ENCODE measurements at places on chromosomes 3 and 15. TPM values are rescaled to one million over a fixed set of nuclear protein-coding genes. Genes with fewer than 3 reads are reported as not detected.

WDR72 gene
- polyA plus RNA-seq = not detected

OR5K3 gene
- polyA plus RNA-seq = not detected

DNAH1 gene
- polyA plus RNA-seq = 1.2 TPM

LTF gene
- polyA plus RNA-seq = 0.94 TPM

GP9 gene
- polyA plus RNA-seq = 0.09 TPM

GNAT1 gene
- not detected for polyA plus RNA-seq

GRCh38 chr15:74250266-74250665 lies 14.1 kb downstream of the CCDC33 start:
- DNase-seq = no peak

GRCh38 chr3:64549869-64550268 lies 137.9 kb downstream of the ADAMTS9 start:
- DNase-seq = no peak

DNA sequence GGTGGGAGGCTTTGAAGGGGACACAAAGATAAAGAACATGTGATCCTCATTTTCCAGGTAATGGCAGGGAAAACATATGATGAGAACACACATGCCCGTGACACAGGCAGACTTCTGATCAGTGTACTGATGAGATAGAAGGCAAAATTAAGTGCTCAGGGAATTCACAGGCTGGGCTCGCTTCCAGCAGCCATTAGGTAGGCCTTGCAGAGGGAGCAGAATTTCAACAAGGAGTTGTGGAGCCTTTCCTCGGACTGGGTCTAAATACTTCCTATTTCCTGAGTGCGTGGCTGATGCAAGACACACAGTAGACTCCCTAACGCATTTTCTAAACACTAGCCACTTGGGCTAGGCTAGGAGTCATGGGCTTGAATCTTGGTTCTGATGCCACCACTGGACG lies 74.0 kb upstream of the ETV5 start:
- DNase-seq = no peak

GRCh38 chr3:188956839-188957489 lies 214.8 kb upstream of the TPRG1 start:
- no peak for DNase-seq

GRCh38 chr15:39181940-39182339 lies 398.9 kb upstream of the THBS1 start:
- DNase-seq = no peak

GRCh38 chr15:58346361-58346760 lies 85.4 kb upstream of the LIPC start:
- DNase-seq = no peak

DNA sequence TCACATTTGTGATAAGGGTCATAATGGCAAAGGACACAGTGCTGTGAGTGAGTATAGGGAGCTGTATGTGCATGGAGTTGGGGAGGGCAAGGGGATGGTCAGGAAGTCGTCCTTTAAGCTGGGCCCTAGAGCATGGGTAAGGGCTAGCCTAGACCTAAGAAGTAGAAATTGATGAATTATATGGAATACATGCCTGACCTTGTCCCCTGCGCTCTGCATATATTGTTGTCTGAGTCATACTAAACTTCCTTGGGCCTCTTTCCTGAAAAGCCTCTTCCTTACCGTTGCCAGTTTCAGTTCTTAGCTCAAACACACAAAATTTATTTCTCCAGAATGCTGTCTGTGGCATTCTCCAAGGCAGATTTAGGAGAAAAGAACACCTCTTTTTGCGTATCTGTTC lies 4.6 kb downstream of the SNRK start:
- DNase-seq = no peak

DNA sequence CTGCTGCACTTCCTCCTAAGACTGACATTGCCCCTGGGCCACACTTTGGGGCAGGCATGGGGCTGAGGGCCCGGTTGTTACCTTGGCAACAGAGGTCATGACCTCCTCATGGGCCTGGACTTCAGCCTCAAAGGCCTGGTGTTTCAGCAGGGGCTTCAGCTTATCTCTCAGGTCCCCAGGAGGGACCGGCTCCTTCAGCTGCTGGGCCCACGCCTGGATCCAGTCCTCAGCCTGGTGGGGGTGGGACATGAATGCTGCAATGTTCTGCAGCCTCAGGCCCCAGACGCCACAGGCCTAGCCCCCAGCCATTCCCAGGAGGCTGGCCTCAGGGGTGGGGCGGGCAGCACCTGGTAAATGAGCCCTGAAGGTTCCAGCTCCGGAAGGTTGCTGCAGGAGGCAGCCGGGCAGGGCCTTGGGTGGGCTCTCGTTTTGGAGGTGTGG lies 27.6 kb downstream of the SPTBN5 start:
- no peak for DNase-seq

DNA sequence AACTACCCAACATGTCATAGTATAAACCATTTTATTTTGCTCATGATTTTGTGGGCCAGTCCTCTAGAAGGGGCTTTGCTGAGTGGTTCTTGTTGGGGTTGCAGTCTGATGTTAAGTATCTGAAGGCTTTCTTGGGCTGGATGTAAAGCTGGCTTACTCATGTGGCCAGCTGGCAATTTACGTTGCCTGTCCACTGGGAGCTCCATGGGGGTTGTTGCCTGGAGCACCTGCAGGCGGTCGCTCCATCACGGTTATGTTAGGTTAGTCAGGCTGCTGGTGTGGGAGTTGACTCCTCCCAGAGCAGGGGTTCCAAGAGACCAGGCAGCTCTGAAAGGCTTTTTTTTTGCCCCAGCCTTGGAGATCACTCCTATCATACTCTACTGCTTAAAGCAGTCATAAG lies 98.1 kb downstream of the NR1D2 start:
- no peak for DNase-seq

- no peak for DNase-seq
These were observed 376.8 kb upstream of the C2CD4B start for GRCh38 chr15:62541846-62542245.

DNA sequence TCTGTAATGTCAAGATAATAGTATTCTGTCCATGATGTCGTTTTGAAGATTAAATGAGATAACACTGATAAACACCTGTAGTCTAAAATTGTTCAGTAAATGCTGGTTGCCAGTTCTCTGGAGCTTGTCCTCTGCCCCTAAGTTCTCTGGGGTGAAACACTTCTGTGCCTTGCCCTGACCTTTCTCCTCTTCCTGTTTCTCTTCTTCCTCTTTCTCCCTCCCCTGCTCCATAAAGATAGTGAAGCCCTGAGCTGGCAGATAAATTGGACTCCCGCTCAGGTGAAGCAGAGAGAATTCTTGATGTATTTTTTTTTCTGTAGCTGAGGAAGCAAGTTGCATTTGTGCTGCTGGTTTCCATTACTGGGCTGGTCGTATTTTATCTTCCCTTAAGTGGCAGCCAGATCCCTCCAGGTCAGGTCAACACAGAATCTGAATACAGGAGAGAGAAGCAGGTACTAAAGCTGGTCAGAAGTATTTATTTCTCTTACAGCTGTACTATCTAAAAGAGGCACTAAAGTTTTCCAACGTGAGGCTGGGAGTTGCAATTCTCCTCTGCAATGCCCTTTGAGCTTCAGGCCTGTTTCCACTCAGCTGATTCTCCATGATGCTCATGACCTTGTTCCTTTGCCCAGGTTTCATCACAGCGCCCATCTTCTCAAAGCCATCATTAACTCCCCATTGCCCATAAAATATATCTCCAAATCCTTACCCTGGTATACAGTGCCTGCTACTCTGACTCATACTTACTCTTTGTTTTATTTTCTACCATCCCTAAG lies 319.3 kb upstream of the CFAP20DC start:
- DNase-seq = no peak

GRCh38 chr15:101540480-101541239 lies 51.2 kb upstream of the PCSK6 start:
- no peak for DNase-seq

DNA sequence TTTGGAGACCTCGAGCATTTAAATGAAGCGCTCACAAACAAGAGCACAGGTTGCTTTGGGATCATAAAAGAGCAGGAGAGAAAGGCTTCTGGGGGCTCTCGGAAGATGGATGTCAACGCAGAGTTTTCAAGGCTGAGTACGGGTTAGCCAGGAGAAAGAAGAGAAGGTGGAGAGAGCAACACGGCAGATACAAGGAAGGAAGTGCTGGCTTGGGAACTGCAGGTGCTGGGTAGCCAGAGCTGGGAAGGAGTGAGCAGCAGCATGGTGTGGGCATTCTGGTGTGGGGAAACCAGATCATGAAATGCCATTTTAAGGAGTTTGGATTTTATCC lies 580 bp upstream of the RUBCN start:
- no peak for DNase-seq

- DNase-seq = peak; percentile 68
These were observed 30.7 kb upstream of the ST3GAL6 start for GRCh38 chr3:98732286-98733052.

DNA sequence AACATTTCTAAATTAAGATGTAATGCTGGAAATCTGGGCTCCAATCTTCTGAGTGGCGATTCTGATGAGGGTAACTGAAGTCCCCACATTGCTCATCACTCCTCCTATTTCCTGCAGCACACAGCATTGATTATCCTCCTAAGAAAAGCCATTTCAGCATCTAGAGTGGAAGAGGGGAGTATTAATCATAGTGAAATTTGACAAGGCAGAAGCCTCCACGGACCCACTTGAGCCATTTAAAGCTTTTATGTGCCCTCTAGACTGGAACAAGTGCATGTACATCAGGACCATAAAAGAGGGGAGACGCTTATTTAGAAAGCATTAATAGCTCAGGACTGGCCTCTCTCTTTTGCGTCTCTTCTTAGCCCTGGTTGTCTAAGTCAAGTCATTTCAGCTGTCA lies 25.8 kb downstream of the AQP9 start:
- no peak for DNase-seq

GRCh38 chr15:52464040-52464439 lies 64.6 kb downstream of the MYO5A start:
- no peak for DNase-seq

DNA sequence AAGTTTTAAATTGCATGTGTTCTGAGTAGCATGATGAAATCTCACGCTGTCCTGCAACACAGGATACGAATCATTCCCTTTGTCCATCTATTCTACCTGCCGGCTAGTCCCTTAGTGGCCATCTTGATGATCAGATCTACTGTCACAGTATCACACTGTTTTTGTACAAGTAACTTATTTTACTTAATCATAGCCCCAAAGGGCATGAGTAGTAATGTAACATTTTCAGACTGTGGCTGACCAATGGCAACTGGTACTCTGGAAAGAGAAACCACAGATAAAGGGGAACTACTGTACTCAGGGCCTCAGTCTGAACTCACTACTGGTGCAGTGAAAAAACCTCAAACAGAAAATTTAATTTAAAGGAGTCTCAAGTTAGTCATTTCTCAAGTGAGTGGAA lies 127.3 kb upstream of the MRPL3 start:
- no peak for DNase-seq

DNA sequence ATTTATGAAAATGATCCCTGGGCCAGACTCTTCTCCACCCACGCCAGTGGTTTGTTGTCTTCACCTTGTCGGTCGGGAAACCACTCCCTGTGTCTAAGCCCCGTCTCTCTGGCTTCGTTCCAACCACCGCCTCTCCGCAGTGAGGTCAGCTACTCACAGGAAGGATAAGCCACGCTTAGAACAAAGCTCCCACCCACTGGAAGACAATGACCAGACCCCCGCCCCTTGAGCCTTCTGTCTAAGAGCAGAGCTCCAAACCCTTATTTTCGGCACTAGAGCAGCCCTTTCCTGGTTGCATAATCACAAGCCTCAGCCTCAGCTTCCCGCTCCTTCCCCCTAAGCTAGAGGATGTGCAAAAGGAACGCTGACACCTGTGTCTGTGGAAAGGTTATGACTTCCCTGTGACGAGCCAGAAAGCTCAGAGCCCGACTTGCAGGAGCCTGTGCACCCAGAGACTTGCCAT lies 114.9 kb upstream of the MEF2A start:
- DNase-seq = peak; percentile 78

DNA sequence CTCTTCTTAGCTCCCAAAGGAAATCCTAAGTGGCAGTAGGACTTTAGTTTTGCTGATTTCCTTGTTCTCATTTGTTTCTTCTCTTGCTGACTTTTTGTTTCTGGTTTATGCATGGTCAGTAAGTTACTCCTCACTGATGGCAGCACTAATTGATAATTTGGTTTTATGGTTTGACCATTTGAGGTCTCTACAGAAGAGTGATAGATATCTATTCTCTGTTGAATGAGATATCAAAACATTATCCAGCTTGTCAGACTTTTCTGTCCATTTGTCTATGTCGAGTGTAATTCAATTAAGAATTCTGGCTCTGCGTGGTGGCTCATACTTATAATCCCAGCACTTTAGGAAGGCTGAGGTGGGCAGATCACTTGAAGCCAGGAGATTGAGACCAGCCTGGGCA lies 84.5 kb upstream of the PLXND1 start:
- no peak for DNase-seq

DNA sequence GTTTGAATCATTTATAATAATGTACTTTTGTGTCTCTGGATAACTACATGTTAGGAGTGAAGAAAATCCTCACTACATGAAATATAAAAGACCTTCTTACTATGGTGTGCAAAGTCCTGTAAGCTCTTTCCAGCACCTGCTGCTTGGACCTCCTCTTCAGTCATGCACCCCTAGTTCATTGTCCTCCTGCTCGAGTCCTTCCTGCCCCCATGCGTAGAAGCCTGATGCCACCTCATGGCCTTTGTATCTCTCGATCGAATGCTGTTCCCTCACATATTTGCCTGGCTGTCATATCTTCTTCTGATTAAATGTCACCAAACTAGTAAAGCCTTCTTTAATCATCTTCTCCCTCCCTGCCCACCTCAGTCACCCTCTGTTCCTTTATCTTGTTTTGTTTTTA lies 49.9 kb upstream of the SUCLG2 start:
- no peak for DNase-seq

- DNase-seq = no peak
These were observed 76.8 kb downstream of the C3orf85 start for GRCh38 chr3:109213321-109213720.

DNA sequence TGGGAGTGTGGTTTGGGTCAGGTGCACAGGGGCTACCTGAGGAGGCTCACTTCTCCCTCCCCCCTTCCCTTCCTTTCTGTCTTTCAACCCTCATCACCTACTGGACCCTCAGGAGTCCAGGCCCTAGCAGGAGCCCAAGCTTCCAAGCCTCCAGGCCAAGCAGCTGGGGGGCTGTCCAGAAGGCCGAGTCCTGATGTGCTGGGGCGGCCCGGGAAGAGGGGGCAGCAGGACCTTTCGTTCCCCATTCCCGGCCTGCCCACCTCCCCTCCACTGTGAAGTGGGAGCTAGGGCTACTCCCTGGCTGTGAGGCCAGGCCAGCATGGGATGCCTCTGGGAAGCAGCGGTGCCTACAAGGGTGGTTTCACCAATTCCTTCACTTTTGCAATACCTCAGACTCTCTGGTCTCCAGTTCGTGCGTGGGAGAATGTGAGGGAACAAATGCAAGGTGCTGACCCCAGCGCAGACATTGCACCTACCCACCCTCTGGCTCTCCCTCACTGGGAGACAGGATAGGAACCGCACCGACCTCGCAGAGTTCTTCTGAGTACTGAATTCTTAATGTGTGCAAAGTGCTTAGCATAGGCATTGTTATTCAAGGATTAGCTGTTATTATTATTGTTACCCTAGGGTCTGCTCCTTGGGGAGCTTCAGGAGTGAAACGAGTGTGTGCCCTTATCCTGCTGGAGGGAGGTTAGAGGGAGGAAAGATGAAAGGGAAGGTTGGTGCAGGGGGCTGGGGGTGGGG lies 2.5 kb downstream of the EPHB3 start:
- no peak for DNase-seq

- no peak for DNase-seq
These were observed 188.5 kb downstream of the ALCAM start for GRCh38 chr3:105555206-105555605.
